ENCODE measurements at places on chromosomes 13 and 19.

GRCh38 chr19:53906211-53907192 is 2.6 kb upstream of the CACNG7 start:
- DNase-seq, result peak; percentile 85

DNA sequence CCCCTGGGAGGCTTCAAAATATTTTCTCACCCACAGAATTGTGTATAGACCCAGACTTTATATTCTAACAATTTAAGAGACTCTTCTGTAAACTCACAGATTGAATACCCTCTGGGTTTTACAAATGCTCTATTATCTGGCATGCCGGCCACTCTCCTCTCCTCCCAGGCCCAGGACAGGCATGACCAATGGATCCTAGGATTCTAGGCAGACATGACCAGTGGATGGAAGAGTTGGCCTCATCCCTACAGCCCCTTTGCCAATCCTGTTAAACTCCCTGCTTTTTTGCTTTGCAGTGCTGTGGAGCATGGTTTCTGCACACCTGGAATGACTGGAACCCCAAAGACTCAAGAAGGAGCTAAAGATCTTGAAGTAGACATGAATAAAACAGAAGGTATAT is 5.8 kb downstream of the ACSBG2 start:
- DNase-seq, result no peak

DNA sequence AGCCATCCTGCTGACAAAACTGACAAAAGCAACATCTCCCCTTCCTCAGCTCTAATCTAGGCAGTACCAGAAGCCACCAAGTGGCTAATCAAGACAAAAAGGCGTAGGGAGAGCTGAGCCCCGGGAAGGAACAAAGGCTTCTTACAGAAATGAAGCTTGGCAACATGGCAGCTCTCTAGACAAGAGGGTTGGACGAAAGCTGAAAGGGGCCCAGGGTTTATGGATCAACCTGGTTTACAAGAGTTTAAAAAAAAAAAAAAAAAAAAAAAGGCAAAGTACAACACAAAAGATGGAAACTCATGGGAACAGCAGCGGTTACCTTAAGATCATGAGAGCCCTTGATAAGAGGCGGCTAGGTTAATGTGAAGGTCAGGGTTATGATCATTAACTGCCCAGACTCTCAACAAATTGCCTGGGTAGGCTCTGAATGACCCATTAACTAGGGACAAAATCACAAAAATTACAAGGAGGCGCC is 14.0 kb downstream of the ZC3H4 start:
- DNase-seq, result no peak

- no peak for DNase-seq
These were observed 1476.9 kb downstream of the EFNB2 start for GRCh38 chr13:105058517-105058916.

GRCh38 chr19:6482343-6482686 is 728 bp upstream of the DENND1C start:
- DNase-seq, result no peak

GRCh38 chr19:1749373-1750342 is 3.6 kb upstream of the ONECUT3 start:
- no peak for DNase-seq

DNA sequence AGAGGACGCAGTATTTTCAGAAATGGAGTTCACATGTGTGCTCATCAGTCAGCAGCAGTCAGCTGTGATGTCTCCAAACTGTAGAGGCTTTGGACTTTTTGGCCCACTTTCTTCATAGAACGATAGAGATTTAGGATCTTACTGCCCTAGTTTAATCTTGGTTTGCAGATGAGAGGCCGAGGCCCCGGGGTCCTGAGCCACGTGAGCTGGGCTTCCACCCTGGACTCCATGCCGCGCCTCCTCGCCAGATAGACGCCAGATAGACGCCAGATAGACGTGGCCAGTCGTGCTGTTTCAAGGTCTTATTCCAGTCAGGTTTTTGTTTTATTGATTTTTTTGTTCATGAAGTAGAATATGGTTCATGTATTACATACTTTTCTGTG is 11.7 kb upstream of the MCF2L start:
- DNase-seq, result no peak

Measured in SK-N-SH (cell line).